Activated CD4-positive, alpha-beta T cell treated with anti-CD3 and anti-CD28 coated beads, Interleukin-2, amount 10 ng/mL, durations not matched to agents 7 days and 5 days (primary cell): ENCODE measurements at places on chromosomes 1 and 21.

DNA sequence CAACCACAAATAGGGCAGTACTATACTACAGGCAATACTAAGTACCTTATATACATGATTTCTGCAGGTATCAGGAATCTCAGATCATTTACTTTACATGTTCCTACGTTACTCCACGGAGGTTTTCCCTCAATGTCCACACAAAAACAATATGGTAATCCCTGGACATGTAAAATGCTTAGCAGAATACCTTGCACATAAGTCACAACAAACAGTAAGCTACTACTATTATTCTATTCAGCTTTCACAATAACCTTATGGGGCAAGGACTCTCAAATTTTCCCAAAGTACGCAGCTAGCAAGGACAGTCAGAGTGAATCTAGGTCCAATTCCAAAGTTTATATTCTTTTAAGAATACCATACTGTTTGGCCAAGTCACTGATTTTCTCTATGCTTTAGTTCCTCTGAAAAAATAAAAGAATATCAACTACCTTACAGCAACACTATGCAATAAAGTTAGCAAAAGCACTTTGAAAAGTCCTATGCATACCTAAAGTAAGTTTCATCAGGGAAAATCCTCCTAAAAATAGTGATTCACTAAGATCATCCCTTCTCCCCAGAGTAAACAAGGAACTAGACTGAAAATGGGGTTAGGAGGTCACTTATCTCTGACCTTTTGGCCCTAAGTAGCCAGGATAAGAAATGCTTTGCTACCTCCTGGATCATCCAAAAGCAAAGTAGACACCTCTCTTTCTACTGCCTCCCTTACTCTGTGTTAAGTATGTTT is 67.4 kb downstream of the LUZP1 start:
- DNase-seq: no peak

DNA sequence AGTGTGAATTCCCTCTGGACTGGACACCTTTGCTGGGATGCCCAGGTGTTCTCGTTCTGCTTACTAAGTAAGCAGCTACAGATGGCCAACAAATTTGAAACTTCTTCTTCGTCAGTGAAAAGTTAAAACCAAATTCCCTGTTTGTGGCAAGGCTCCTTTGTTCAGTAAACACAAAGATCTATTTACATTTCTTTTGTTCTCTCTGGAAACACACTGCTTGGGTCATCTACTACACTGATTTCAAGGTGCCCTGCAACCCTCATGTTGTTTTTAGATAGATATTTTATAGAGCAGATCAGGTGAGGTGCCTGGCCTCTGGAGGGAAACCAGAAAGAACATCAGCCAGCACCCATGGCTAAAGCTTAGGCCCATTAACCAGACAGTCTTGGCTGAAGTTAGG is 157.2 kb upstream of the UBE2U start:
- no peak for DNase-seq

- DNase-seq: no peak
Observed at GRCh38 chr1:107326824-107327445, 186.1 kb downstream of the NTNG1 start.

GRCh38 chr21:39576518-39577128 is 36.1 kb upstream of the B3GALT5 start:
- no peak for DNase-seq

- DNase-seq: no peak
Observed at GRCh38 chr1:175742790-175743459, 470 bp downstream of the TNR start.

GRCh38 chr1:169044296-169044695 is 62.2 kb upstream of the ATP1B1 start:
- peak; percentile 72 for DNase-seq

GRCh38 chr1:205484985-205485967 is 19.2 kb upstream of the CDK18 start:
- DNase-seq: peak; percentile 71

DNA sequence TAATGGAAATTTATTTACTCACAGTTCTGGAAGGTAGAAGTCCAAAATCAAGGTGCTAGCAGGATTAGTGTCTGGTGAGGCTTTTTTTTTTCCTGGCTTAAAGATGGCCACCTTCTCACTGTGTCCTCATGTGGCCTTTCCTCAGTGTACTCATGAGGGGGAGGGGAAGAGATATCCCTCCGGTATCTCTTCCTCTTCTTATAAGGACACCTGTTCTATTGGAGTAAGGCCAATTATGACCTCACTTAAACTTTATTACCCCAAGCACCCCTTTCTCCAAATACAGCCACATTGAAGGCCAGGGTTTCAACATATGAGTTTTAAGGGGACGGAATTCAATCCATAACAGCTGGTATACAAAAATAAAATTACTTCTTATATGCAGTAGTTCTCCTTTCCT is 203.7 kb upstream of the C1orf87 start:
- no peak for DNase-seq

DNA sequence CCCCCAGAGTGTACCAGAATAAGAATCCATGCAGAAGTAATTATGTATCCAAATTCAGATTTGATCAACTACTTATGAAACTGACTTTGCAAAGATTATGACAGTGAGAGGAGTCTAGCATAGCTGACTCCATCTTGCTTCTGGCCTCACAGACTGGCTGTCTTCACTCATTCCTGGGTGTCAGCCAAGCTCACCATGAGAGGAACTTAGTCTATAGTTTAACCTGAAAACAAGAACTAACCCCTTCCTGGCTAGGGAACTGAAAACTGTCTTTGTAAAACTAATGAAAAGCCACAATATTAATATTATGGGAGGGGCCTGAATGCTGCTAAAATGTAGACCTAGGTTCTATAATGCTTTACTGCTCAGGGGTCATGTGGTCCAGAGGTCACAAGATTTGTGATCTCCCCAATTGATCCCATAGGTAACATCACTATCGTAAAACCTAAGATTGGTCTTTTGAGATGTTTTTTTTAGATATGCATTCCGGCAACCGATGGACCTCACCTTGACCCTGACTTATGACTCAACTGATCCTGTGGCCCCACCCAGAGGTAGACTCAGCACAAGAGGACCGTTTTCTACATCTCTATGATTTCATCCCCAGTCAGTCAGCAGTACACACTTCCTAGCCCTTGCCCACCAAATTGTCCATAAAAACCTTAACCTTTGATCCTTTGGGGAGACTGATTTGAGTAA is 55.2 kb downstream of the ATP1B1 start:
- no peak for DNase-seq

DNA sequence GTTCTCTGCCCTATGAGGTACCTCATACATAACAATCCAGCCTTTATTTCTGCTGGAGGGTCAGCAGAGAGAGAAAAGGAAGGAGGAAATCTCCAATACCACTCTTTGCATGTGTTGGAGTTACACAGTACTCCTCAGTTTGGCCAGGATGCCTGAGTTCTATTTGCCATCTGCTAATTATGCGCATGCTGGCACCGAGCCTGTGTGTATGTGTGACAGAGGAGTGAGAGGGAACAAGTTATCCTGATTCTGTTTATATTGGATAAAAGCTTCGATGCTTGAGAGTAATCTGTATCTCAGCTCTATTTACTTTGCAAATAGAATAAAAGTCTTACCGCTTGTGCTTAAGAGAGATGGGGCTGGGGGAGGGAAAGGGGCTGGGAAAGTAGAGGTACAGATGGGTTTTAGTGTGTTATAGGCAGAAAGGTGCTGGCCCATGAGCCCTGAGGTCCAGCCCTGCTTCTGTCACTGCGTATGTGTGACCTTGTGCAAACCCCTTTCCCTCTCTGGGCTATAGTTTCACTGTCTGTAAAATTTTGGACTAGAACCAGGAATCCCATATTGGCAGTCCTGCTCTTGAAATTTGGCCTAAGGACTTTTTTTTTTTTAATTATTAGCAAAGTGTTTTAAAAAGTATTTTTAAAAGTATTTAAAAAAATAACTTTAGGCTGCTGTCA is 54.5 kb upstream of the PLXNA2 start:
- DNase-seq: no peak

DNA sequence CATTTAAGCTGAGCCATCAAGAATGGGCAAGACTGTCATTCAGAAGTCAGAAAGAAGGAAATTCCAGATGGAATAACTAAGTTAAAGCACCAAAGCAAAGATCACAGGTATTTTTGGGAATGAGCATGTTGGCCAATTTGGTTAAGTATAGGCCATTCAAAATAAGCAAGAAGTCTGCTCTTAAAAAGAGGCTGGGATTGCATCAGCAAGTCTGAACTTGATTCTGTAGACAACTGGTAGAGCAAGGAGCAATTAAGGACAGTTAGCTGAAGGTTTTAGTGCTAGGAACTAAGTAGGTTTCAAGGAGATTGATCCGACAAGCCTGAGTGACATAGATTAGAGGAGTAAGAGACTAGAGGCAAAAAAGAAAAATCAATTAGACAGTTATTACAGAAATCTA is 8.4 kb downstream of the ANKRD45 start:
- DNase-seq: no peak

DNA sequence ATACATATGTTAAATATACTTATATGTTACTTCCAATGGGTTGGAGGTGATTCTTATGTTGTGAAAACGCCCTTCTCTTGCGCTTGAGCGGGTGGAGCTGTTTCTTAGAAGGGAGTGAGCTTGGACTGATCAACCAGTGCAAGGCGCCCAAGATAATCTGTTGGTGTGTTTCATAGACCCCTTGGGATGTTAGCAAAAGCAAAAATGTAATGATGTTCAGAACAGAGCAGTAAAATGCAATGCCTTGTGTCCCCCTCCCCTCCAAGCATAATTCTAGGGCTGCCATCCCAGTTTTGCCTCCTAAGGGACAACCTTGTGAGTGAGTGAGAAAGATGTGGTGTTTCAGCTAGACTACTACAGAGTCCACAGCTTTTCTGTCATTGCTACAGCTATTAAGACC is 6.2 kb upstream of the CD34 start:
- DNase-seq: no peak

GRCh38 chr21:45723049-45723958 is 79.8 kb downstream of the PCBP3 start:
- DNase-seq: no peak

GRCh38 chr1:55168353-55168752 is 46.8 kb downstream of the USP24 start:
- no peak for DNase-seq

GRCh38 chr1:179586107-179586823 is 5.4 kb upstream of the TDRD5 start:
- DNase-seq: no peak

GRCh38 chr1:234933475-234933874 is 195.2 kb downstream of the TOMM20 start:
- no peak for DNase-seq

DNA sequence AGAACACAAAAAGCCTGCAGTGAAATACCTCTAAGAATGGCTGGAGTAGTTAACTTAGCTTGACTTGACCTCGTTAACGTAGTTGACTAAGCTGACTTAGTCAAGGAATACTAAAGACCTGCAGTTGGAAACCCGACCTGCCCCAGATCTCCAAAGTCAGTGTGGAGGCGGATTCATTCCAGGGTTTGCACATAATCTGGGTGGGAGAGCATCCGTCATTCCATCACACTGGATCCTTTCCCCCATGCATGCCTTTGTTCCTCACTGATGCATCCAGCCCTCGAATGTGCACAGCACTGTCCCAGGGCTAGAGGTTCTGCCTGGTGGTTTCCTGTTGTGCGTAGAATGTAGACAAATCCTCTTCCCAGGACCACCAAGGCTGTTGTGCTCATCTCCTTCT is 76.4 kb downstream of the KCNN3 start:
- no peak for DNase-seq

DNA sequence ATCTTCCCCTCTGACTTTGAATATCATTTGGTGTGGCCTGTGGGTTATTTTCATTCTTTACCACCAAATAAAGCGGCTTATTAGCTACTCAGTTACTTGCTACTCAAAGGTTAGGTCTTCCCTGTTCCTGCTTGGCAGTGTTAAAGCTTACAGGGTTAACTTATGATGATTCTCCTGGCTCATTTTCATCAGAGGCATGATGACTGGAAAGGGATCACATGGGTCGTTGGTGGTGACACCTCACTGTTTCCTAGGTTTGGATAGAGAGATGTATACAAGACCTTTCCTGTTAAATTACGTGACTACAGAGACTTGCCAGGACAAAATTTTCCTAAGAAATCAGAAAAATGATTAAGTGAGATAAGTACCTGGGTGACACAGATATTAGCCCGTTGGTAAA is 27.4 kb downstream of the MRPS6 start:
- no peak for DNase-seq

DNA sequence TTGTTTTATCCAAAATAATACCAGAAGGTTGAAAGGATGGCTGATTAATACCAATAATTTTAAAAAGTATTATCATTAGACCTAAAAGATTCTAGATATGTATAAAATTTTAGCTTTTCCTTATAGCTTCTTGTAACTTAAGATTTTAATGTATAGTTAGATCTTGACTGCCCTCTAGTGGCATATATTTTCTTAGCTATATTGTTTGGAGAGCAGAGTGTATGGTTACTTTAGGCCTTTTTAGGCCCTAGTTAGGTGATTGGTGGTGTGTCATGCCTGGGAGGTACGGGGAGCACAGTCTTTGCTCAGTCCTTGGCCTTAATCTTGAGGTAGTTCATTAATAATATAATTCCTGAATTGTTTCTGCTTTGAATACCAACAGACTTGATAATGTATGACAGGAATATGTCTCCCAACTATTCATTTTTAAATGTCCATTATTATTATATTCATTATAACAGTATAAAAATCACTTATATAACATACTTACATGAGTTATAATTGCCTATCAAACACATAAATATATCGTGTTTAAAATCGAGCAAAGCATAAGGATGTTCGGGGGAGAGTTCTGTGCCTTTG is 328.4 kb downstream of the ZP4 start:
- peak; percentile 18 for DNase-seq

DNA sequence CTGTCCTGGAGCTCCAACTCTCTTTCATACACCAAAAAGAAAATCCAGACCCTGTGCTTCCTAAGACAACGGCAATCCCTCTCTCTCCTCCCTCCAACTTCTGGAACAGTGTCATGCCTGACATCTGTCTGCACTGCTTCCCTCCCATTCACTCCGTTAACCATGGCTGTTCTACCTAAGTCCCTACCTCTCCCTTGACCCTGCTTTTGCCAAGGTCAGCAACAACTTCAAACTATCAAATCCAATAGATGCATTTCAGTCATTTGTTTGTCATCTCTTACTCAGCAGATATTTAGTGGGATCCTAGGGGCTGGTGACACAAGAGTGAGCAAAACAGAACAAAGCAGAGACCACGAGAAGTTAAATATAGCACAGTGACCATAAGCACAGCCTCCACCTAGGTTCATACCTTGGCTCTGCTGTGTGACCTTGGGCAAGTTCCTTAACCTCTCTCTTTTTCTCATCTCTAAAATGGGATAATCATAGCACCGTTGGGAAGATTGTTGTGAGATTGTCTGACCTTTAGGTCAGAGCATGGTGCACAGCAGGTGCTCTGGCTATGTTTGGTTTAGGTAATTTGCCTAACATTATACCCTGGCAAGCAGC is 88.9 kb downstream of the TMEM53 start:
- no peak for DNase-seq

DNA sequence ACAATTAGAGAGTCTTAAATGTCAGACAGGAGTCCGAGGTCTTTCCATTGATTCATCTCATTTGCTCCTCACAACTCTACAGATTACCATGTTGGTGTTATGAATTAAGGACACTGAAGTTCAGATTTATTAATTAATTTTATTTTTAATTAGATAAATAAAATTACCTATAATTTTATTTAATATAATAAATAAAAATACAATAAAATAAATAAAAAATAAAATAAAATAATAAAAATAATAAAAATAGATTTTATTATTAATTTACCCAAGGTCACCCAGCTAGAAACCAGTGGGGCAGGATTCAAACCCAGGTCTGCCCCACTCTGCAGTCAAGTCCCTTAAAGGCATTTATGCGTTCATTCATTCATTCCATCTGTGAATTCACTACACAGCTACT is 72.2 kb downstream of the VWA5B1 start:
- DNase-seq: no peak
